ENCODE measurements at places on chromosomes 11 and 22. TPM values are rescaled to one million over a fixed set of nuclear protein-coding genes. Genes with fewer than 3 reads are reported as not detected.
A peak's percentile ranks its signal among the peaks of the same experiment; 100 is the strongest.

- no peak for DNase-seq
Measured at GRCh38 chr22:25839755-25840154, 97.8 kb downstream of the MYO18B start.

- no peak for DNase-seq
Measured at GRCh38 chr11:59818572-59818971, 8.0 kb upstream of the MRPL16 start.

- DNase-seq: no peak
Measured at GRCh38 chr11:119371778-119372182, 9.7 kb downstream of the USP2 start.

DNA sequence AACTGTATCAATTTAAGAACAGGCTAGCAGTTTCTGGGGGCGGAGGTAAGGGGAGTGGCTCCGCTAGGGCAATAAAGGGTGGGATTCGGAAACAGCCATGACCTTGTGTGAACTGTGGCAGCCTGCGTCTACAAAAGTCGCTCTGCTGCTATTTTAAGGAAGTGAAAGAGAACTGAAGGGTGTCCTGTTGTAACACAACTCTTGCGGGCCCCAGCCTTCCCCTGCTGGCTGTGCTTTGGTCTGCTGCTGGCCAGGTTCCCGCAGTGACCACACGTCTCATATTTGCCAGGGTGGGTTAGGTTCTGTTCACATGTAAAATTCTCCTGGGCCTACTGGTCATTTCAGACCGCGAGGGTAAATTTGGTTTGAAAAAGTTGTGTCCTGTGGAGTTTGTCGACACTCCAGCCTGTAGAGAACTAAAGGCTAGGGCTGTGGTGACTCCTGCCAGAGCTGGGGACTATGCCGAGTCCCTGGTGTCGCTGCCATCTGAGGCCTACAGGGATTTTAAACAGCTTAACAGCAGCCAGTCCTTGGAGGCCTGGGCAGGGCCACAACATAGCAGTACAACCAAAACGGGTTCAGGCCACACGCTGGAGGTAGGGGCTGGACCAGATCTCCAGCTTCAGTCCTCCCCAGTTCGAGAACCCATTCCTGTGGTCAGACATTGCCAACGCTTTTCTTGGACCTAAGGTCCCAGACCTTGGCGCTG is 1.1 kb upstream of the PPFIBP2 start:
- peak; percentile 85 for DNase-seq

GRCh38 chr11:123091506-123091905 is 29.6 kb upstream of the HSPA8 start:
- DNase-seq: no peak

Gene MFRP
- not detected for total RNA-seq

Gene CHST1
- total RNA-seq: 3.5 TPM

Data from left cardiac atrium (tissue), 4 donors.